ENCODE measurements at places on chromosomes 2 and 18. TPM values are rescaled to one million over a fixed set of nuclear protein-coding genes. Genes with fewer than 3 reads are reported as not detected.

DNA sequence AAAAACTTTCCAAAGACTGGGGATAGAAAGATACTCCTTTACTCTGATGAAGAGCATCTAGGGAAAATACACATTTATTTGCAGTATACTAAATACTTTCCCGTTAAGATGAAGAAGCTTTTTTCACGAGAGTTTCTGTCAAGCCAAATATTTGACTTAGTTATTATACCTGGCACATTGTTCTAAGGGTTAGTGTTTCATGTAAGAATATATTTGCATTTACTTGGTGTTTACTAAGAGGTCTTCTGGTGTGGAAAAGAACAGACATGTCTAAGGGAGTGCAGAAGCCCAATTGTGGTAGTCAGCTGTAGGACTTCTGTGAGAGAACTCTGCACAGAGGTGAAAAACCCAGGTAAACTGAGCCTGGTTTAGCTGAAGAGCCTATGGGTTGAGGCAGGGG lies 457.6 kb upstream of the SOX11 start:
- no peak for DNase-seq

Gene AQP12B
- total RNA-seq, result not detected

- DNase-seq, result no peak
Measured at GRCh38 chr2:222952204-222952603, 91.4 kb downstream of the ACSL3 start.

- DNase-seq, result no peak
Measured at GRCh38 chr18:58285449-58286130, 241.6 kb downstream of the NEDD4L start.

Gene IL36RN
- not detected for total RNA-seq

- DNase-seq, result no peak
Measured at GRCh38 chr2:3287896-3288295, 89.7 kb downstream of the EIPR1 start.

Gene KCNJ3
- 0.05 TPM for total RNA-seq

- no peak for DNase-seq
Measured at GRCh38 chr18:63980896-63981460, 11.1 kb downstream of the SERPINB8 start.

GRCh38 chr2:126886211-126886915 lies 12.3 kb upstream of the TEX51 start:
- peak; percentile 65 for DNase-seq

GRCh38 chr2:240719676-240720545 lies 28.2 kb downstream of the AQP12A start:
- DNase-seq, result no peak

GRCh38 chr2:31764169-31764568 lies 183.4 kb upstream of the SRD5A2 start:
- no peak for DNase-seq

DNA sequence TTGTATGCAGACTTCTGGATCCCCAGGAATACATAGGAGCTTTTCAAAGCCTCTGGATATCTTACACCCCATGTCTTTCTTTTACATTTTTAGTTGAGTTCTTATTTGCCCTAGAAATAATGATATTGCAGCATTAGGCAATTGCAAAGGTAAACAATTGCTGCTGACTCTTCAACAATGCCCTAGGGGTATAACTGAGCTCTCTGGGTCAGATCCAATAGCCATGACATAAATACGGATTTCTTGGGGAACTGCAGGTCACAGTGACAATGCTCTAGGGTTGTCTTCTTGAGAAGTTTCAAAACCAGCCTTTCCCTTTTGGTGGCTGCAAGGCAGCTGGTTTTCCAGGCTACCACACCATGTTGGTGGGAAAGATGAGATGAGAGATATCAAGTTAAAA lies 16.5 kb upstream of the OR6B3 start:
- no peak for DNase-seq

GRCh38 chr18:30792051-30792450 lies 250.5 kb downstream of the DSC3 start:
- no peak for DNase-seq
